ENCODE measurements at places on chromosomes 4 and X.

GRCh38 chrX:154748712-154749339 is 2.1 kb downstream of the GAB3 start:
- DNase-seq = no peak

DNA sequence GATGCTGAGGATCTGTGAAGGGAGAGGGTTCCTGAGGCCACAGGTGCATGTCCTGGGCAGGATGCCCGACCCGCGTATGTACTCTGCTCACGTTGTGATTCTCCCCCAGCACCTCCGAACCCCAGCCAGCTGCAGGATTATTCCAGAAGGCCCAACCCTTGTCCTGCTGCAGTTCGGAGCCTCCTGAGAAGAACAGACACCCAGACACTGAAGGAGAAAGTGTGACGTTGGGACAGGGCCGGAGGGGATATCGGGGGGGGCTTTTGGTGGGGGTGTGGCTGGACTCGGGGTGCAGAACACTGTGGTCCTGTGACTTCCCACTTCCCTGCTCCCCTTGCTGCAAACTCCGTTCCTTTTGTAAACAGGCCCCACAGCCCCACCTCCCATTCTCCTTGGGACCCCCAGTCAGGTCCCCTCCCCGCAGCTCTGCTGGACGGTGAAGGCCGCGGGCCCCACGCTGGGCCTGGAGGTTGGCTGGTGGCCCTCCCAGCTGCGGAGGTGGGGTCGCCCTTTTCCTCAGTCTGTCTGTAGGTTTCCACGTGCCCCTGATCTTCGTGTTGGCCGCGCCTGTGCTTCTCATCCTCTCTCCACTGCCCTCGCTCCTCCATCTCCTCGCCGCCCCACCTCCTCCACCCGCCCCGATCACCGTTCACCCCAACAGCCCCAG is 83.0 kb upstream of the ADRA2C start:
- no peak for DNase-seq

GRCh38 chr4:25180524-25181131 is 20.4 kb upstream of the SEPSECS start:
- DNase-seq = no peak

DNA sequence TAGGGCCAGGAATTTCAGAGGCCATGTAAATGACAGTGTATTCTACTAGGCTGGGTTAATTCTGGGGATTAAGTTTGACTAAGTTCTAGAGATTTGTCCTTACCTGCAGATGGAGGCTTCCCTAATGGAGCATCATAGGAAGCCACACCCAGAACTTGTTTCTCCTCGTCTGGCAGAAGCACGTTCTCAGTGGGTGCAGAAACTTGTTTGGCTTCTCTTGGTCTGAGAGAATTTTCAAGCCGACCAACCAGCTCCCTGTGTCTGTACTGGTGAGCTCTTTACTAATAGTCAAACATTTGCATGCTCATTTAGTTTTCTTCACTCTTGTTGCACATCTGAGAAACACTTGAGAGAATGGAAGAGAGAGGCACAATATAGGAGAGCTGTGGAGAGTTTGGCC is 907 bp upstream of the ATP10D start:
- DNase-seq = no peak

DNA sequence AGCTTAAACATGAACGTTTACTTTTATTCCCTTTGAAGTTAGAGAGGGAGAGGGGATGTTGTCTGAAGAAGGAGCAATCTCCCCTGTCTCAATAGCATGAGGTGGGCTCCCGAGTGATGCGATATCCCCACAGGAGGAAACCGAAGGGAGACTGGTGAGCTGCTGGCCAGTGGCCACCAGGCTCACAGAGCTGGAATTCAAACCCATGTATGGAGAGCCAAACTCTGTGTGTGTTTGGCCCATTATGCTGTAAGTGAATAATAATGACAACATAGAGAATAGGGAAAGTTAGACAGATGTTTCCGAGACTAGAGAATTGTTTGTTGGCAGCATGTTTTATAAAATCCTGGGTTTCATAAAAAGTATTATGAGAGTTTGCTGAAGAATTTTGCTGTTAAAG is 66.1 kb upstream of the CLNK start:
- no peak for DNase-seq

GRCh38 chrX:111244235-111244750 is 26.0 kb downstream of the CAPN6 start:
- DNase-seq = no peak

- DNase-seq = no peak
Observed at GRCh38 chr4:48742412-48742811, 37.7 kb downstream of the FRYL start.

DNA sequence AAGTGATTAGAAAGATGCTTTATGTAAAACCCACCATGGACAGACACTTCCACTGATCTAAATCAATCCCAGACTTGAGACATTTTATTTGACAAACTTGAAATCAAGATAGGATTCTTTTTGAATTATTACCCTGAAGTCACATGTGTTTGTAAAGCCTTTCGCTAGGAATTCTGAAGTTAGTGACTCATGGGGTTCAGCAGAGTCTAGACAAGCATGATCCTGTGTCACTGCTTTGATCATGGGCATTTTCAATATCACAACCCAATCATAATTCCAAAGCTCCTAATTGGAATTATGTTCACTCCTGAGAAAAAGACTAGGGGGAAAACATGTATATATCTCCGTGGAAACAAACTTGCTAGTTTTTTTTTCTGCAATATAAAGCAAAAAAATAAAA is 67.5 kb upstream of the BMP3 start:
- no peak for DNase-seq

Measured in NCI-H1048 (cell line).